Panc1 (cell line): ENCODE measurements at places on chromosomes 13 and 19.
A peak's percentile ranks its signal among the peaks of the same experiment; 100 is the strongest.

GRCh38 chr19:29547361-29547960, 21.7 kb downstream of the VSTM2B start:
- H3K27me3 ChIP-seq = 0 out of 2 replicates have a peak, but pooled peaks cover 2% of the 10 kb centered on the region
- no peaks in the 10 kb centered on the region for H3K4me1 ChIP-seq
- H3K4me3 ChIP-seq = no peak overlapping the region

DNA sequence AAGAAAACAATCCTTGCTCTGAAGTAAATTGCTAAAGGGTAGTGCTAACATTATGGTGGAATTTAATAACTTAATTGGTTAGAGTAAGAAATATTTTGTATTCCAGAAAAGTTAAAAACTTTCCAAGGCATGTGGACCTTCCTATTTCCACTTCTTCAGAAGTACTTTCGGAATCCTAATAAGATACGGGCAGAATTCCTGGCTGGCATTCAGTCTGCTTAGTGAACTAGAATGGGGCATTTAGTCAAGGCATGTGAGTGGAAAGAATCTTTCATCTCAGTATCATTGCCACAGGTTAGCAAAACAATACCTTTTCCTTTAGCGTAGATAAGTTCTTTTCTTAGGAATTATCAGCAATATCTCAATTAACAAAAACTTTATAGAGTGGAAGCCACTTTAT, 85.1 kb downstream of the TNFRSF19 start:
- H3K27ac ChIP-seq = no peak overlapping the region
- H3K4me3 ChIP-seq = no peak overlapping the region
- no peaks in the 10 kb centered on the region for H3K4me1 ChIP-seq
- H3K27me3 ChIP-seq = no peaks in the 10 kb centered on the region

DNA sequence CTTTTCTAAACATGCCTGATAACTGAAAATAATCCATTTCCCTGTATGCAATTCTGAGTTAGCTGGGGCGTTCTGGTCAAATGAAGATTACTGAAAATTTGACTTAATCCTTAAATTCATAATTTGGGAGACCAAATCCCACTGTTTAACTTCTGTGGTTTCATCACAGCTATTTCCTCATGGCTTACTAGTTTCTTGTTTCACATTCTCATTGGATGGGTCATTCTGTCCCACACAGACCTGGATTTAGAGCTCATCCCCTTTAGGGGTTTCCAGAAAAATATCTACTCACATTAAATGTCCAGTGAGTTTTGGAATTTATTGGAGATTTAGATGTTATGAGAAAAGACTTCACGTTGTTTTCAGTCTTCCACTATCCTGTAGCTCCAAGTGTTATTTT, 709.3 kb upstream of the KLHL1 start:
- H3K36me3 ChIP-seq = no peaks in the 10 kb centered on the region
- H3K27ac ChIP-seq = no peak overlapping the region
- H3K4me1 ChIP-seq = no peaks in the 10 kb centered on the region
- DNase-seq = no peak
- H3K4me3 ChIP-seq = no peak overlapping the region

- no peaks in the 10 kb centered on the region for H3K27me3 ChIP-seq
- no peak for DNase-seq
- no peaks in the 10 kb centered on the region for H3K36me3 ChIP-seq
- H3K4me1 ChIP-seq = peaks cover 6% of the 10 kb centered on the region; the same call in 1 of the 2 replicates
- H3K27ac ChIP-seq = peak overlapping the region; percentile 17; the same call in 1 of the 2 replicates
Observed at GRCh38 chr13:98216711-98217285, 39.7 kb upstream of the RNF113B start.

DNA sequence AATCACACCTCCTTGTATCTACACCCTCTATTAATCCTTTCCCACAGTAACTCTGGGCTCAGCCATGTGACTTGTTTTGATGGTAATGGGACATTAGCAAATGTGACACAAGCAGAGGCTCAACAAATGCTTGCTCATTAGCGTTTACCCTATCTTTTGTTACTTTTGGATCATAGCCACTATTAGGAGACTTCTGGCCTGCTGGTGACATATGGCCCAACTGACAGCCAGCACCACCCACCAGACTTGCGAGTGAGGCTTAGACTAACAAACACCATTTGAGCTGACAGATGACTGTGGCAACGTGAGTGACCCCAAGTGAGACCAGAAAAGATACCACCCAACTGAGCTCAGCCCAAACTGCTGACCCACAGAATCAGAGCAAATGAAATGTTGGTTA, 154.1 kb downstream of the OLFM4 start:
- H3K36me3 ChIP-seq = no peaks in the 10 kb centered on the region
- H3K27me3 ChIP-seq = no peaks in the 10 kb centered on the region
- no peak overlapping the region for H3K4me3 ChIP-seq

DNA sequence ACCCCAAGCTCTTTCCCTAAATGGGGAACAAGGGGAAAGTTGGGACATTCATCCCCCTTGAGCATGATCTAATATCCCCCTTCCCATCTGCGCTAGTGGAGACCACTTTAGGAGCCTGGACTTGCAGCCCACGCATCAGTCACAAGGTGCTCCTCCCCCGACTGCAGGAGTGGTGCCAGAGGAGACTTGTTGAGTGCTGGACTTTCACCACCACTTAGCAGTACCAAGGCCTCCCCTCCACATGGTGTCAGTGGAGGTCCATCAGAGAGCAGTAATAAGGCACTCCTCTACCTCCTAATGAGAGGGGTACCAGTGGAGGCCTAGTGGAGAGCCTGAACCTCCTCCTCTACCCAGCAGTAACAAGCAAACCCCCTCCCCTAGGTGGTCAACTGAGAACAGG, 22.5 kb downstream of the CAB39L start:
- no peaks in the 10 kb centered on the region for H3K36me3 ChIP-seq
- DNase-seq = no peak
- H3K4me3 ChIP-seq = no peak overlapping the region

GRCh38 chr13:107043021-107043956, 475.4 kb upstream of the ARGLU1 start:
- H3K4me3 ChIP-seq = no peak overlapping the region
- no peak for DNase-seq
- no peaks in the 10 kb centered on the region for H3K4me1 ChIP-seq
- no peaks in the 10 kb centered on the region for H3K36me3 ChIP-seq
- H3K27ac ChIP-seq = no peak overlapping the region
- H3K27me3 ChIP-seq = no peaks in the 10 kb centered on the region

GRCh38 chr13:99873832-99874430, 97.6 kb downstream of the ZIC5 start:
- no peak for DNase-seq
- no peak overlapping the region for H3K4me3 ChIP-seq
- no peak overlapping the region for H3K27ac ChIP-seq

- no peaks in the 10 kb centered on the region for H3K36me3 ChIP-seq
- H3K4me1 ChIP-seq = no peaks in the 10 kb centered on the region
- H3K4me3 ChIP-seq = no peak overlapping the region
- H3K27ac ChIP-seq = no peak overlapping the region
- no peak for DNase-seq
Observed at GRCh38 chr13:105365831-105366230, 1169.6 kb downstream of the EFNB2 start.

- no peak within 1 kb of the TSS for H3K4me3 ChIP-seq
- no peak within 1 kb of the TSS for H3K27ac ChIP-seq
- no peaks in the 10 kb centered on the region for H3K36me3 ChIP-seq
- H3K27me3 ChIP-seq = no peaks in the 10 kb centered on the region
Observed at GRCh38 chr19:22286151-22286810, at the start of gene ZNF729. TSS of gene ZNF729 (plus strand) at chr19:22286441. CDS start at chr19:22286526, 85 bp downstream.

- no peak for DNase-seq
- H3K36me3 ChIP-seq = no peaks in the 10 kb centered on the region
- H3K27ac ChIP-seq = peak overlapping the region; percentile 61
- no peaks in the 10 kb centered on the region for H3K27me3 ChIP-seq
Observed at GRCh38 chr13:114225610-114226009, 9.1 kb upstream of the CDC16 start.

DNA sequence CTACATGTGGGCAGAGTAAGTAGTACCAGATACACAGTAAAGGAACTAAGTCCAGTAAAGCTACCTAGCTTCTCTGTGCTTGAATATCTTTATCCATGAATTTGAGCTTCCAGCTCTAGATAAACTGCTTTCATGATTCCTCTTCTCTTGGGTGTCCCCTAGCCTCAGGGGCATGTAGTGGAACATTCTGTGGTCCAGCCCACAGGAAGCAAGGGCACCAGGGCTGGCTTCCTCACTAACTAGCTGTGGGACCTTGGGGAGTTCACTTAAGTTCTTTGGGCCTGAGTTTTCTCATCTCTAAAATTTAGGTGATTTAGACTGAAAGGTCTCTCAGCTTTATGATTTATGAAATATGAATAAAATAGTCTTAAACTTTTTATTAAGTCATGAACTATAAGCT, 185.7 kb downstream of the KATNAL1 start:
- DNase-seq = no peak
- no peaks in the 10 kb centered on the region for H3K27me3 ChIP-seq
- no peaks in the 10 kb centered on the region for H3K36me3 ChIP-seq
- H3K4me3 ChIP-seq = no peak overlapping the region
- no peak overlapping the region for H3K27ac ChIP-seq

GRCh38 chr19:9808855-9809824, 9.7 kb downstream of the FBXL12 start:
- no peaks in the 10 kb centered on the region for H3K27me3 ChIP-seq
- H3K4me3 ChIP-seq = no peak overlapping the region
- no peak overlapping the region for H3K27ac ChIP-seq
- no peak for DNase-seq
- H3K4me1 ChIP-seq = no peaks in the 10 kb centered on the region

- H3K4me1 ChIP-seq = no peaks in the 10 kb centered on the region
- no peaks in the 10 kb centered on the region for H3K27me3 ChIP-seq
- H3K27ac ChIP-seq = no peak overlapping the region
- no peaks in the 10 kb centered on the region for H3K36me3 ChIP-seq
- no peak for DNase-seq
Observed at GRCh38 chr13:111398196-111398595, 77.8 kb downstream of the TEX29 start.

GRCh38 chr19:36051637-36052036, 2.4 kb downstream of the THAP8 start:
- peaks cover 4% of the 10 kb centered on the region for H3K4me1 ChIP-seq
- H3K27me3 ChIP-seq = no peaks in the 10 kb centered on the region
- no peak overlapping the region for H3K4me3 ChIP-seq
- H3K27ac ChIP-seq = no peak overlapping the region
- no peaks in the 10 kb centered on the region for H3K36me3 ChIP-seq

DNA sequence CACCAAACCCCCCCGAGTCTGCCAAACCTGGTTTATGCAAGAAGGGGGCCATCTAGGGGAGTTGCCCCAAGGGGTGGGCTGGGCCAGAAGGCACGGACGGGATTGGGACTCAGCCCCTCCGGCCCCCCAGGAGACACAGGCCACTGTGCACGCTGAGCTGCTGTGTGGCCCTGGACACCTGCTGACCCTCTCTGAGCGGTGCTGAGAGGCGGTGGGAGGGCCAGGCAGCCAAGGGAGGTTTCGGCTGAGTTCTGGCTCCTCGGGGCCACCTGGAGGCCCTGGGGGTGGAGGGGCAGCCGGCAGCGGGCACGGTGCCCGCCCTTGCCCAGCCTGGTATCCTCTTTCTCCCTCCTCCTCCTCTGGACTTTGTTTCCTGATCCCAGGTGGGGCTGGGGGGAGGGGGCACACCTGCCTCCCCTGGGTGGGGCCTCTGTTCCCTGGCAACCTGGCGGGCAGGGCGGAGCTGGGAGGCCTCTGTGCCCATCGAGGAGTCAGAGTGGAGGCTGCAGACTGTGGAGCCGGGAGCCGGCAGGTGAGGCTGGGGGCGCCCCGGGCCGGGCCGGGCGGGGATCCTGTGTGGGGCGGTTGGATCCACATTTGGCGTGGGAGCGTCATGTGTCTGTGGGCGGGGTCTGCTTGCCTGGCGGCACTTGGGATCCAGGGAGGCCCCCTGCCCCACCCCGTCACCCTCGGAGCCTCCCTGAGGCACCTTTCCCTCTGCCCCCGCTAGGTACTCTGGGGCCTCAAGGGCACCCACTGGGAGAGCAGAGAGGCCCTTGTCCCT, at the start of gene MISP:
TSS of gene MISP (plus strand) at position 473 of the 784 bp plus-strand sequence. CDS start 5,835 bp downstream, outside the sequence.
- H3K27me3 ChIP-seq = no peaks in the 10 kb centered on the region
- H3K4me1 ChIP-seq = peaks cover 15% of the 10 kb centered on the region

GRCh38 chr19:55626350-55626749, 2.0 kb upstream of the ZNF784 start:
- no peak overlapping the region for H3K4me3 ChIP-seq
- DNase-seq = no peak
- H3K4me1 ChIP-seq = 0 out of 2 replicates have a peak, but pooled peaks cover 3% of the 10 kb centered on the region
- no peaks in the 10 kb centered on the region for H3K27me3 ChIP-seq

DNA sequence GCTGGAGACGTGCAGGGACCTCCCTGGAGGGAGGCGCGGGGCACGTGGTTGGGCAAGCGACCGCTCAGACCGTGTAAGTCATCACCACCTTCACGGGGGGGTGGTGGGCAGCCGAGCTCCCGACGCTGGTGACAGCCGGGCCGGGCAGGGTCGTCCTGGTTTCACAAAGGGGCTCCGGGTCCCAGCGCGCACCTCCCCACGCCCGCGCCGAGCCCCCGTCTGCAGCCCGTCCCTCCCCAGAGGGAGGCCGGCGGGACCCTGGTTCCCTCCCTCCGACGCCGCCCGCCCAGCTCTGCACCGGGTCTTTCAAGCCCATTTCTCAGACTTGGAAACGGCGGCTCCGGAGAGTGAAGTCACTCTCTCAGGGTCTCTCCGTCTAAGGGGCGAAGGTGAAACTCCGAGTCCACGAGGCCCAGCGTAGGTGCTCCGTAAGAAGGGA, 729 bp upstream of the ARID3A start:
- peak overlapping the region; percentile 80 for H3K27ac ChIP-seq
- DNase-seq = no peak
- H3K4me1 ChIP-seq = no peaks in the 10 kb centered on the region; the same call in 1 of the 2 replicates
- peaks cover 8% of the 10 kb centered on the region; the same call in 1 of the 2 replicates for H3K36me3 ChIP-seq

DNA sequence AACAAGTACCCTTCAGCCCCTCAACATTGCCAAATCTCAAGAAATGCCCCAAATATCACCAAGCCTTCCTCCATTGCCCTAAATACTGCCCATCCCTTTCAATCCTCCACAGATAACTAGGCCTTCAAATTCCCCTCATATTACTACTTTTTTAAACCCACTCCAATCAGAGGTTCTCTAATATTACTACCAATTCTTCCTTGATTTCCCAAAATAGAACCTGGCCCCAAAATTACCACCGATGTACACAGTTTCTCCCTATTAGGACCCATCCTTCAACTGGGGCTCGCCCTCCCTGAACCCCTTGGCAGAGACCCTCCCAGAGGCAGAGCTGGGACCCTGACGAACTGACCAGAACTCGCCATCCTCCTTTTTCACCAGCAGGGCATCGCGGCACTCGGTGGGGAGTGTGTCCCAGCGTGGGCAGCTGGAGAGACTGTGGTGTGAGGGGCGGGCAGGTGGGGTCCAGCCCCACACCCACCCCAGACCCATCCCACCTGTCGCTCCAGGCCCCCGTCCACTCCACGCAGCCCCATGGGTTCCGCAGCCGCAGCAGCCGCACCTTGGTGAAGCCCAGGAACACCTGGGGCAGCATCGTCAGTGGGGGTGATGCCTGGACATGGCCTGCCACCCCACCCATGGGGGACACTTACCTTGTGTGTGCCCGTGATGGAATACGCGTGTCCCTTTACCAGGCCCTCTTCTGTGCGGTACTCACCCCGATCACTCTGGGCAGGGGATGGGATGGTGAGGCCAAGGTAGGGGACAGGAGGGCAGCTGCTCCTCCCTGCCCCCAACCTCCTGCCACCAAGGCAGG, 6.1 kb downstream of the CAPN12 start:
- peaks cover 23% of the 10 kb centered on the region for H3K4me1 ChIP-seq
- no peak overlapping the region for H3K4me3 ChIP-seq
- no peaks in the 10 kb centered on the region for H3K27me3 ChIP-seq
- no peak overlapping the region for H3K27ac ChIP-seq
- DNase-seq = no peak
- H3K36me3 ChIP-seq = no peaks in the 10 kb centered on the region

- no peak for DNase-seq
- H3K27ac ChIP-seq = no peak overlapping the region
- H3K27me3 ChIP-seq = no peaks in the 10 kb centered on the region
Observed at GRCh38 chr13:98261165-98261702, 84.2 kb upstream of the RNF113B start.
